ENCODE measurements at places on chromosomes 7 and 10. TPM values are rescaled to one million over a fixed set of nuclear protein-coding genes. Genes with fewer than 3 reads are reported as not detected.
A peak's percentile ranks its signal among the peaks of the same experiment; 100 is the strongest.

The HMX2 gene
- total RNA-seq, result not detected

DNA sequence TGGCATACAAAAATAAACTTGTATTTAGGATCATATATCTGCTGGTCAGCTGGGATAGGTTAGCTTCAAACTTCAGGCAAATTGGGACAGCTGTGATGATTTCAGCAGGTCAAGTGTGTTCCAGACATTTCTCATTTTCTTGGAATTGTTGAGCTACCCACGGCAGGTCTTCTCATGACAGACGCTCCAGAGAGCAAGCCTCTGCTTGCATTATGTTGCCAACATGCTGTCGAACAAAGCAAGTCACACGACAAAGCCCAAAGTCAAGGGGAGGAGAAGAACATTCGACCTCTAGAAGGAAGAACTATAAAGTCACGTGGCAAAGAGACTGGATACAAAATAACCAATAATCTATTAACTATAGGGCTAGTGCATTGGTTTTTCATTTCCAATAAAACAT is 103.5 kb downstream of the RAB18 start:
- DNase-seq, result no peak

DNA sequence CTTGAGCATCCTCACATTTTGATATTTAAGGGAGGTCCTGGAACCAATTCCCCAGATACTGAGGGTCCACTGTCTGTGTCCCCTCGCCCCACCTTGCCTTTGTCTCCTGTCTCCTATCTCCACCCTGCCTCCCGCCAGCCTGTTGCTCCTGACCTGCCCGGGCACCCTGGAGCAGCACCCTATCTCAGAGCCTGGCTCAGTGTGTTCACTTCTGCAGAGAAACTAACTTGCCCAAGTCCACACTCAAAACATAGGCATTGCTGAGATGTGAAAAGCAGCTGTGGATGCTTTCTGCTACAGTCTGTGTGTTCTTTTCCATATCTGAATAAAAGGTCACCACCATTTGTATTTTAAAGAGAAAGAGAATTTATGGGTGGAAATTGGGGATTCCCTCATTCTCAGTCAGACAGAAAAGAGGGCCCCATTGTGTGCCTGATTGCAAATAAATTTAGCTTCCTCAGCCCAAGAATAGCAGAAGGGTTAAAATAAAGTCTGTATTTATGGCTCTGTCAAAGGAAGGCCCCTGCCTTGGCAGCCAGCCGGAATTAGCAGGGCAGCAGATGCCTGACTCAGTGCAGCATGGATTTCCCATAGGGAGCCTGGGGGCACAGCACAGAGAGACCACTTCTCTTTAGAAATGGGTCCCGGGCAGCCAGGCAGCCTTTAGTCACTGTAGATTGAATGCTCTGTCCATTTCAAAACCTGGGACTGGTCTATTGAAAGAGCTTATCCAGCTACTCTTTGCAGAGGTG is 161.3 kb downstream of the EGFR start:
- DNase-seq, result no peak

The PNLIP gene
- not detected for total RNA-seq

The ICA1 gene
- 70.0 TPM for total RNA-seq

- DNase-seq, result no peak
Observed at GRCh38 chr10:12221323-12222298, 25.6 kb downstream of the CDC123 start.

DNA sequence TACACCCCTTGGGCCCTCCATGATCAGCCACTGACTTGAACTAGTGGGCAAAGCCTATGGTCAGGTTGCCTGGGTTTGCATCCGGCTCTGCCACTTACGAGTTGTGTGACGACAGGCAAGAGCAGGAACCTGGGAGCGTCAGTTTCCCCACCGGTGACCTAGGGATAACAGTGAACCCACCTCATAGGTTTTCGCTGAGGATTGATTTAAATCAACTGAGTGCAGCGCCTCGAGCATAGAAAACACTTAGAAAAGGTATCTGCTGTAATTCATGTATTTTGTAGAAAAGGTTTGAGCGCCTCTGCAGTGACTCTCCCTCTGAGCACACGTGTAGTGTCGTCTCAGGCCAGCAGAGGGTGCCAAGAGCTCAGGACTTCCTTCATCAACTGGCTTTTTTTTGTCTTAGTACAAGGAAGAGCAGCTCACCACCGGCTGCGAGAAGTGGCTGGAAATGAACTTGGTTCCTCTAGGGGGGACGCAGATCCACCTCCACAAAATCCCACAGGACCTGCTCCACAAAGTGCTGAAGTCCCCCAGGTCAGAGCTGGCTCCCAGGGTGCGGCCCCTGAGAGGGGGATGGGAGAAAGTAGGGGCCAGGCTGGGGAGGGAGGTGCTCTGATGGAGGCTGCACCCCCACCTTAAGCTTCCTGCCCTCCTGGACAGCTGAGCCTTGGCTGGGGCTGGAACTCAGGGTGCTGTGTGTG is 27.7 kb downstream of the BTBD16 start:
- peak; percentile 90 for DNase-seq

DNA sequence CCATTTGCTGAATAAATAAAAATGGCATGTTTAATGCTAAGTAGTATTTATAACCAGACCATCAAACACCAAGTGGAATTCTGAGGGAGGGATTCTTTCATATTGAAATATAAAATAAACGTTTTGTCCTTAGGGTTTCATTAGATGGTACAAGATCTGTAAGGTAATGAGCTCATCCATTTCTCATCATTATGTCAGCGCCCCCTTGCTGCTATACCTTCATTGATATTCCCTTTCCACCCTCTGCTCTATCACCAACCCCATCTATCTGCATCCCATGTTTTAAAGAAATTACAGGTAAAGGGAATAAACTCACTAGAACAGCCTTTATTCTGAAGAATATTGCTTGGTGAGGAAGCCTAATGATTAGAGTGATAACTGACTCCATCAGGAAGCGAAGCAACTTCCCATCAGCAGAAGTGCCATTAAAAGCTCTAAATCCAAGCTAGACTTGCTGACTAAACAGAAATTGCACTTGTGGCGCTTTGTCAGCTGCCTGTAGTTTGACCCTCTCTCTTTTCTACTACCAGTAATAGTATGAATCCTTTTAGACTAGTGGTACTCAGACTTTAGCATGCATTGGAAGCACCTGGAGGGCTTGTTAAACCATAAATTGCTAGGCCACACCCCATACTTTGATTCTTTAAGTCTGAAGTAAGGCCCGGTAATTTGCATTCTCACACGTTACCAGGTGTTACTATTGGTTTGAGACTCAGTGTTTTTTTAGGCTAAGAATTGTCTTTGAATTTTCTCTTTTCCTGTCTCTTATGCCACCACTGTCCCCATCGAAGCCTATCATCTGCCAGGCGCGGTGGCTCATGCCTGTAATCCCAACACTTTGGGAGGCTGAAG is 27.5 kb downstream of the ADD3 start:
- DNase-seq, result no peak

DNA sequence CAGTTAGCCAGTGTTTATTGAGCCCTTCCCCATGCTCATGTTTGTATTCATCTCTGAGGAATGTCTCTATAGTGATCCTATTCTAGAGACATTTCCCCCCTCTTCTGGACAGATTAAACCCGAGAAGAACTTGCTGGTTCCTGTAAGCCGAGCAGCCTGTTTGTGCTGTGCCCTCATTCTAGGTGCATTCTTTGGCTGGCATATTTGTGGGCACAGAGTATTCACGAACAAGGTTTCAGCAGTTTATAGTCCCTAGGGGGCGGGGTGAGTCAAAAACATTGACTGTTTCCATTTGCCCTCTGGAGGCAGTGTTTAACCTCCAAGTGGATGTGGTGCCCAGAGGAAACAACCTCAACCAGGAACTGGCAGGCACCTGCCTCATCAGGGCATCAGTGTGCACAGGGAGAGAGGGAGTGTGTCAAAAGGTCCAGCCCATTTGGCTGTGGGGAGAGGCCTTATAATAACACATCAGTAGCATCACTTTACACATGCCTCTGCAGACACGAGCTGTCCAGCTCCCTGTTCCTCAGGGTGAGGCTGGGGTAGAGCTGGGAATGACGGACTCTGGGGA is 273.3 kb upstream of the LRGUK start:
- DNase-seq, result no peak

DNA sequence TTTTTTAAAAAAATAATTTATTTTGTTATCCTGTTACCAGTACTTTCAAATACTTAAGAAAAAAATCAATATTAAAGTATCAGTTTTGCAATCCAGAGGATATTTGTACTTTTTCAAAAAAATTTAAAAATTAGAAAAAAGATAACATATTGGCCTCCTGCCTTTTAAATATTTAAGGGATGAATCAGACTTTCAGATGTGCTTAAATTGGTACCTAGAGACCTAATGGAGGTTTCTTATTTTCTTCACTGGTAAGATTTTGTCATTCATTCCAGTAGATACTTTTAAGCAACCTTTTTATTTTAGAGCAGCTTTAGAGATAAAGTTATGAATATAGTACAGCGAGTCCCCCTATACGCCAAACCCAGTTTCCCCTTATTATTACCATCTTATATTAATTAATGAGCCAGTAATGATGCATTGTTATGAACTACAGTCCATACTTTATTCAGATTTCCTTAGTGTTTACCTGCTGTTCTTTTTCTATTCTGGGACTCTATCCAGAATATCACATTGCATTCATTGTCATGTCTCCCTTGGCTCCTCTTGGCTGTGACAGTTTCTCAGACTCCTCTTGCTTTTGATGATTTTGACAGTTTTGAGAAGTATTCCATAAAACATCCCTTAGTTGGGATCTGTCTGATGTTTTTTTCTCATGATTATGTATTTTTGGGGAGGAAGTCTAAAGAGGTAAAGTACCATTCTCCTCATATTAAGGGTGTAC is 34.2 kb downstream of the BICC1 start:
- no peak for DNase-seq

The ASAH2B gene
- 8.4 TPM for total RNA-seq

- DNase-seq, result no peak
Observed at GRCh38 chr7:29401769-29402168, 161.9 kb upstream of the PRR15 start.

DNA sequence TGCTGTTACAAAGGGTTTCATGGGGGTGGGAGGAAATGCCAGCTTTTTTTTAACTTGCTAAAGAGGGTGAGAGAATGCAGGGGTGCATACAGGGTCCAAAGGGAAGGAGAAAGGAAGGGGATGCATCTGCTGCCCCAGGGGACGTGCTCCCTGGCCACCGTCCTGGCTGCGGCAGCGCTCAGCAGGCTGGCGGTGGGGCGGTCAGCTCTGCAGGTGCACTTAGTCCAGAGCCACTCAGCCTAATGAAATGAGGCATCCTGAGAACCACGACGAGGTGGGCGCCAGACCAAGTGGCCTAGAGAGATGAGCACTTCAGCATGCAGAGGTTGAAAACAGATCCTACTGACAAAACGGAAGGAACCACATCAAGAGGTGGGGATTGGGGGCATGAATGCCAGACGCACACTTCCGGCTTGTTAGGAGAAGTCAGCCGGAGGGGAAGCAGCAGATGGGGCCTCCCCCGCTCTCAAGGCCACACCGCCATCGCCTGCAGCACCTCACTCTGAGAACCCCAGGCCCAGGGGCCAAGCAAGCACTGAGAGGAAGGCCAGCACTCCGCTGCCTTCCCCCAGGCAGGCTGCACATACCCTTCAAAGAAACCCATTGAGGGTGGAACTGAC is 94.5 kb downstream of the MAD1L1 start:
- DNase-seq, result peak; percentile 65

- DNase-seq, result no peak
Observed at GRCh38 chr7:155814316-155815276, 2.3 kb upstream of the SHH start.

GRCh38 chr10:78578929-78579328 is 489.8 kb upstream of the ZMIZ1 start:
- DNase-seq, result no peak

- DNase-seq, result peak; percentile 31
Observed at GRCh38 chr7:68752485-68753178, 845.6 kb upstream of the AUTS2 start.

DNA sequence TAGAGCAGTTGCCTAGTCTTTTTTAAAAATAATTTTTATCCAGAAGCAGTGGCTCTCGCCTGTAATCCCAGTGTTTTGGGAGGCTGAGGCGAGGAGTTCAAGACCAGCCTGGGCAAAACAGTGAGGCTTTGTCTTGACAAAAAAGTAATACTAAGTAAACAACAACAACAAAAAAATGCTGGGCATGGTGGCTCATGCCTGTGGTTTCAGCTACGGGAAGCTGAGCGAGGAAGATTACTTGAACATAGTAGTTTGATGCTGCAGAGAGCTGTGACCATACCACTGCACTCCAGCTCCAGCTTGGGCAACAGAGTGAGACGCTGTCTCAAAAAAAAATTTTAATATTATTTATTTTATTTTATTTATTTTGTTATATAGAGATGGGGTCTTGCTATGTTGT is 31.3 kb upstream of the TPST1 start:
- no peak for DNase-seq

GRCh38 chr10:31157123-31158010 is 125.7 kb upstream of the ZNF438 start:
- peak; percentile 91 for DNase-seq

The PBLD gene
- total RNA-seq, result 3.1 TPM

GRCh38 chr10:66483966-66484365 is 441.9 kb upstream of the LRRTM3 start:
- no peak for DNase-seq

The HSPA12A gene
- 21.9 TPM for total RNA-seq

The H2BK1 gene
- not detected for total RNA-seq

GRCh38 chr7:100158229-100159098 is at the start of gene TRAPPC14:
Gene TRAPPC14 (minus strand): TSS chr7:100158723. CDS start chr7:100158499, 224 bp downstream.
- DNase-seq, result peak; percentile 96

The BPGM gene
- 12.9 TPM for total RNA-seq
